Activated CD4-positive, alpha-beta T cell treated with anti-CD3 and anti-CD28 coated beads, Interleukin-2, amount 10 ng/mL, durations not matched to agents 7 days and 5 days (primary cell): ENCODE measurements at places on chromosomes 3 and 15.

- peak; percentile 42 for DNase-seq
Measured at GRCh38 chr15:34318277-34319079, 19.1 kb downstream of the SLC12A6 start.

- DNase-seq = no peak
Measured at GRCh38 chr3:49668414-49668797, 5.7 kb upstream of the APEH start.

- DNase-seq = no peak
Measured at GRCh38 chr3:4776399-4776979, 202.7 kb upstream of the BHLHE40 start.

DNA sequence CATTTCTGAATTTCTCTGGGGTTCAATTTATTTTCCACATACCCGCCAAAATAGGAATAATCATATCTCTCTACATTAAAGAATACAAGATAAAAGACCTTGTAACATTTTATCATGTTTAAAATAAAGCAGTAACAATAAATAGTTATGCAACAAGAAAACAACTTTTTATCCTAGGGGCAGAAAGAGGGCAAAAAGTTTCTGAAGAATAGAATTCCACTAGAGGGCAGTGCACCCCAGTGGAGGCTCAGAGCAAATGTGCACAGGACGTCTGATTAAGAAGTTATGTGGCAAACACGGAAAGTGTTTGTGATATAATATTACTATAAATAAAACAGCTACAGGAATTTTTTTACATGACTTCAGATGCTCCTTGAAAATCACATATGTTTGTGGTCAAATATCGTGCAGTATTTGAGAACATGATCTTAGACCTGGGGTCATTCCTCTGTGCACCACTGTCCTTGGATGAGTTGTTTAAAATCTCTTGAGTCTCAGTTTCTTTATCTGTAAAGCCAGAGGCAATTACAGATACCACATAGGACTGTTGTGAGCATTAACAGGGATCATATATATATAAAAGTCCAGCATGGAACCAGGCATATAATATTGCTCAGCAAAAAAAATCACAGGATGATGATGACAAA, 13.2 kb upstream of the PIK3R4 start:
- peak; percentile 70 for DNase-seq

- no peak for DNase-seq
Measured at GRCh38 chr3:67450153-67450552, 204.3 kb downstream of the SUCLG2 start.

DNA sequence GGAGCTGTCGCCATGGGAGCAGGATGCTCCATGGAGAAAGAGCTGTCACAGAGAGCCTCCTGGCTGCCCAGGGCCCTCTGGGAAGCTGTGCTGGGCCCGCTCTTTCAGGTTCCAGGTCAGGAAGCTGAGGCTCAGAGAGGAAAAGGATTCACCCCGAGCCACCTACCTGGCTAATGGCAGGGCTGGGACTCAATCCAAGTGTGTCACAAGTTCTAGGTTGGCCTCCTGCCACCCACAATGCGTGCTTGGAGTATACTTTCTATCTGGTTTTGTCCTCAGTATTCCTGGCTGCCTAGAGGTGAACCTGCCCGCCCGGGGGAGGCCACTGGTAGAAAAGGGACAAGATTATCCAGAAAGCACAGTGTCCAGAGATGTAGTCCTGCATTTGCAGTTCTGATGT, 23.6 kb downstream of the FAH start:
- DNase-seq = no peak

- DNase-seq = no peak
Measured at GRCh38 chr15:69317392-69317841, 18.7 kb downstream of the PAQR5 start.

- no peak for DNase-seq
Measured at GRCh38 chr3:155248531-155249187, 44.8 kb downstream of the STRIT1 start.

DNA sequence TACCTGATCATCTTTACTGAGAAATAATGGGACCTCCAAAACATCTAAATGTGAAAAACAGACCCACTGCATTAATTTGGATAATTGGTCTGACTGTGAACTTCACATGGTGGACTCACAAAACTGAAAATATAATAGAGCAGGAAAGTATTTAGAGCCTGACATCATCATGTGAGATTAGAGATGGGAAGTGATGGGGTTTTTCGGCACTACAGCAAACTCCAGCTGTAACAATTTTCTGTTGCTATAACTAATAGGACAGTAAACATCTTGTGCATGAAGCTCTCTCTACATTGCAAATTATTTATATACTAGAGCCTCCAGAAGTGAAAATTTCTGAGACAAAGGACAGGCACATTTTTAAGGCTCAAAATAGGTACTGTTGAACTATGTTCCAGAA, 32.2 kb downstream of the VEPH1 start:
- DNase-seq = no peak

DNA sequence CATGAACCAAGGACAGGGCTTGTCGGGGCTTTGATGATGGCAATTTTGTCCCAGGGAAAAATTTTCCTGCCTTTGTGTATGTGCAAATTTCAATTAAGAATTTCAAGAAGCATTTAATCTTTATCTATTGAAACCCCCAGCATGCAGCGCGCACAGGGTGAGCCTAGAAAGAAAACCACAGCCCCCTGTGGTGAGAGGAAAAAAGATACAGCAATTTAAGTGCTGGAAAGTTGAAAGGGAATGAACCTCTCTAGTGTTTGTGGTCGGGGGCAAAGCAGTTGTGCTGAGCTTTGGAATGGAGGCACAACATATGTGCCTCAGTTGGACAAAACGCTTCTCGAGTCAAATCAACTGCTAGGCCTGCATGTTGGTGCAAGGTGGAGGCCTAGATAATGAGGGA, 111.8 kb upstream of the C15orf61 start:
- no peak for DNase-seq

DNA sequence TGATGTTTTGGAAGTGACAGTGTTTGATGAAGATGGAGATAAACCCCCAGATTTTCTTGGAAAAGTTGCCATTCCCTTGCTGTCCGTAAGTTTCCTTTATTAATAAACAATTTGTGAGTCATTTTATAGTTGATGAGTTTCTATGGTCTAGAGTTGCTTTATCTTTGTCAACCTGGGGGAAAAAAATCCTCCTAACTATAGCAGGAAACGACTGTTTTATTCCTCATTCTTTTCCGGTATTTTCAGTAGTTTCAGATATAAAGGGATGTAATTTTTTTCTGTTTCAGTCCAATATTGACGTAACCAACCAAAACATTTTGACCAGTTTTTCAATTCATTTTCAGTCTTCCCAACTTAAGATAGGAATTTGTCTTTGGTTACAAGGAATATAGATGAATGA, 154.1 kb downstream of the MCTP2 start:
- DNase-seq = no peak

- peak; percentile 53 for DNase-seq
Measured at GRCh38 chr3:133487920-133488540, 85.5 kb upstream of the CDV3 start.

GRCh38 chr3:169430707-169431404, 232.7 kb downstream of the MECOM start:
- DNase-seq = no peak

- peak; percentile 66 for DNase-seq
Measured at GRCh38 chr3:122101646-122102045, 46.5 kb downstream of the CD86 start.

DNA sequence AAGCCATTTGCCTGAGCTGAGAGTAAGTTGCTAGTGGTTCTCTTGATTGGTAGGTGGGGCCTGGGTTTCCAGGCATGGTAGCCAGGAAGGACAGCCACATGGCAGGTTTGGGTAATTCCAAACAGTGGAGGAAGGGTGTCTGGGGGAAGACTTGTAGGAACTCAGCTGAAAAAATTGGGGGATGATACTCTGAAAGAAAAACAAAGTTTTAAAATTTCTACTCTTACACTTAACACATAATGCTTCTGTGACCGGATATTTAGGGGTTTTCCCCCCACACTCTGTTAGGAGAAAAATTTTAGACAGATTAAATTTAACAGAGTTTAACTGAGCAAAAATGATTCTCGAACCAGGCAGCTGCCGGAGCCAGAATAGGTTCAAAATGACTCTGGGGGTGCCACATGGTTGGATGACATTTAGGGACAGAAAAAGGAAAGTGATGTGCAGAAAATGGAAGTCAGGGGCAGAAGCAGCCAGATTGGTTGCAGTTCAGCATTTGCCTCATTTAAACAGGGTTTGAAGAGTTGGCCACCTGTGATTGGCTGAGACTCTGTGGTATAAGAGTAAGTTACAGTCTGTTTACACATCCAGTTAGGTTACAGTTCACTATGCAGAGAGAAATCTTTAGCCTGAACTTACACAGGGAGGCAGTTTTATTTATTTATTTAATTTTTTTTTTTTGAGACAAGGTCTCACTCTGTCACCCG, 8.1 kb downstream of the B2M start:
- DNase-seq = peak; percentile 73

GRCh38 chr15:70453238-70453637, 310.1 kb downstream of the UACA start:
- no peak for DNase-seq

DNA sequence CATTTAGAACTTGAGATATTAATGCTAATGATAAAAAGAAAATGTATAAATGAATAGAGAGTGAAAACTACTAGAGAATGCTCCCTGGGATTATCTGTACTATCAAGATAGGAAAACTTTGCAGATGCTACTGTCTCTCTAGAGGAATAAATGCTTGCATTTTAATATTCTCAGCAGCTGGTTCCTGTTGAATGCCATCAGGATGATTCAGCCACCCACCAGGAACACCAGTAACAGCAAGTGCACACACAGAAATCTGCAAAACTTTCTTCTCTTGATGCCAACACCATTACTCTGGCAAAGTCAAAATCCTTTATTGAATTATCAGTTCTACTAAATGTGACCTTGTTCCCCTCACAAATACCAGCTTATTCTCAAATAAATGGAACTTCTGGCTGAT, 148.4 kb downstream of the TIGIT start:
- no peak for DNase-seq
